Epithelial cell of prostate (primary cell): ENCODE measurements at places on chromosomes 4 and X.

- peak; percentile 40 for DNase-seq
Measured at GRCh38 chr4:182555997-182556418, 312.8 kb downstream of the TENM3 start.

- no peak for DNase-seq
Measured at GRCh38 chrX:72635930-72636329, 63.3 kb upstream of the HDAC8 start.

GRCh38 chrX:110146521-110146920, 143.6 kb downstream of the TMEM164 start:
- no peak for DNase-seq

- no peak for DNase-seq
Measured at GRCh38 chr4:114385195-114385985, 213.2 kb upstream of the UGT8 start.

DNA sequence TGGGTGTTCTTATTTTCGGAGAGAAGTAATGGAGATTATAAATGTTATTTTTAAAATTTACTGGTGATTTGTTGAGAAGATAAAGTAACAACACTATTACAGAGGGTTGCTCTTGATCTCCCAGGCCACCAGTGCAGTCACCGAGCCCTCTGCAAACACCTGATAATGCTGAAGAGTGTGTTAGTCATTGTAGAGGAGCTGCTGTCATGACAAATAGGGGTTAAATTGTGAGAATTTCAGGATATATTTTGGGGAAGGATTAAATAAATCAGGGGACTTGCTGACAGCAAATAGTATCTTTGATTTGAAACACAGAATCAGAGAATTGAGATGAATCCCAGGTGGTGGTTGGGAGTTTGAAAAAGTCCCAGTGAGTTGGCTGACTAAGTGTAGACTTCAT, 16.7 kb upstream of the HAND2 start:
- DNase-seq, result no peak

- no peak for DNase-seq
Measured at GRCh38 chr4:1126506-1126905, 13.1 kb upstream of the RNF212 start.

GRCh38 chrX:103878466-103879122, 46.5 kb upstream of the RAB9B start:
- DNase-seq, result peak; percentile 12

DNA sequence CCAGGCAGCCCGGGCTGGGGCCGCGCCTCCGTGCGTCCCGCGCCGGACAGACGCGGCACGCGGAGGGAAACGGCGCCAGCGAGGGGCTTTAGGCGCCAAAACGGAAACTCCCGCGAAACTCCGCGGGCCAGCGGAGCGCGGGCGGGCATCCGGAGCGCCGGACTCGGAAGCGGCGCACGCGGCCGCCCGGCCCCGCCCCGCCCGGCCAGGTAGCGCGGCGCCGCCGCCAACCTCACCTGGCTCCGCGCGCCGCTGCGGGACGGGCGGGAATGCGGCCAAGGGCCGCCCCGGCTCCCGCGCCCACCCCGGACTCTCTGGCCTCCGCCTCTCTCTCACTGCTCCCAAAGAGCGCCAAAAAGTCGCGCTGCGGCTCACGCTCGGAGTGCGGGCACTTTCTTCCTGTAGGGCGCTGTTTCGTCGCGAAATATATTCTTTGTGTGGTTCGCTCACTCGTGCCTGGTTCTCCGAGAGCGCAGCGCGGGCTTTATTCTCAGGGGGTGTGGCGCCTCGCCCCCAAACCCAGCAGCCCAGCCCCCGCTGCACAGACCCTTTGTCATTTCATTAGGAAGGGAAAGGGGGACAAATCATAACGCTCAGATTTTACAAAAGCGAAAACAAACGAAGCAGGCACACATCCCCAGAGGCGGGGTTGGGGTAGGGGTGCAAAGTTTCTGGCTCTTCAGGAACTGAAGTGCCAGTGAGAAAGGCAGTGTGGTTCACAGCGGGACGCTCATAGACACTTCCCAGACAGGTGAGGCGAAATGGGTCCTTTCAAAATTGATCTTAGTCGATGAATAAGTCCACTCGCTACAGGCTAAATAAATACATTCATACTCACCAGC, 961 bp upstream of the MBNL3 start:
- DNase-seq, result no peak

GRCh38 chr4:110849461-110849860, 226.6 kb upstream of the PITX2 start:
- no peak for DNase-seq

DNA sequence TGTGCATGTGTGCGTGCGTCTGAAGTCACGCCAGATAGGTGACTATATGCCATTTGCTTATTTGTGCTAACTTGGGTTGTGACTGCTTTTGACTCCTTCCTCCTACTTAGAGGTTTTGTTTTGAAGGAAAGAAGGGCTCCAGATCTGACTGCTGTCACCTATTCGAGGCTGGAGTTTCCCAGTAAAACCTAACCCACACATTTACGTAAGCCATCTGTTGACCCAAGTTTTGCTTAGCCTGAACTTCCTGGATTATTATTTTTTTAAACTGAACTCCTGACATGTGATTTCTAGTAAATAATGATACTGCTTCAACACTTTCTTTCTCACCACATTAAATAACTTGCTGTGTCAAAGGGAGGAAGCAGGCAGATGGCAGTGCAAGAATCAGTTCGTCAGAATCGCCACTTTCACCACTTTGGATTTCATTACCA, 41.5 kb downstream of the DTHD1 start:
- DNase-seq, result no peak

GRCh38 chrX:72123471-72124185, 8.1 kb downstream of the RTL5 start:
- DNase-seq, result no peak

DNA sequence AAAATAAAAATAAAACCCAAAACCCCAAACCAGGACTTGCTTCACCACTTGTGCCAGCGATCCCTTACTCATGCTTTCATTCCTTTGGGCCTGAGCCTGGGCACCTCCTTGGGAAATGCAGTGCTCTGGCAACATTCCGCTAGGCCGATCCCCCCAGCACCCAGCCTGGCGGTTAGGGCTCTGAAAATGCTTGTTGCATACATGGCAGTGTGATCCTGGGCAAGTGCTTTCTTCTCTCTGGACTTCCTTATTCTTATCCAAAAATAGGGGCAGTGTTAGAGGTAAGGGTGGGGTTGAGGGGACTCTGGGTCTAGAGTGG, 4.6 kb downstream of the ZNF185 start:
- DNase-seq, result no peak

DNA sequence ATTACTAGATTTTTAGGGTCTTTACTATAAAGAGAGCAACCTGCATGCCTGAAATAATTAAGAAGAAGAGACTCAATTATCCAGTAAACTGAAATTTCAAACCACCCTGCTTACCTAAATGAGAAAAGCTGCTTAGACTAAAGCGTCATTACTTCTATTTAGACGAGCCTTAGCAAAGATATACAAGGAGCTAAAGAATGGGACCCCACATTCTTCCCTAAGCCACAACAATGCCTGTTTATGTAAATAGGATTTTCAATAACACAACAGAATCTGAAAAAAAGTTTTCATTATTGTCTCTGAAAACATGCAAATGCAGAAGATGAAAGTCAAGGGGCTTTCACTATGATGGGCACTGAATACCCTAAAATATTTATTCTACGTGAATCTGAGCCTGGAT, 16.2 kb downstream of the GPC3 start:
- DNase-seq, result no peak

DNA sequence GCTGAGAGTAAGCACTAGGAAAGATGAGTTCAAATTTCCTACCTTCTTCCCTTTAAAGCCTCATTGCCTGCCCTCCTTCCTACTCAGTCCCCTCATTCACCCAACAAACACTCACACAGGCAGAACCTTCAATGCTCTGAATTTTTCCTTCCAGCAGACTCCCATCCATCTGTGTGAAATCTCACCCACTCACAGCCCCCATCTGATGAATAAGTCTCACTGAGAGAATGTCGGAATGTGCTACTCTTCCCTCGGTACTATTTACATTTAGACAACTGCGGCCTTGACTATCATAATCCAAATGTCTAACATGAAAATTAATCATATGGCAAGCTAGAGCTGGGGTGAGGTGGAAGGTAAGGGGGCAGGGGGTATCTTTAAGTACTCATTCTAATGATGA, 19.4 kb downstream of the CLDN2 start:
- no peak for DNase-seq

- DNase-seq, result no peak
Measured at GRCh38 chr4:130043732-130044160, 947.8 kb downstream of the C4orf33 start.

- DNase-seq, result no peak
Measured at GRCh38 chr4:16914208-16914607, 15.8 kb upstream of the LDB2 start.

DNA sequence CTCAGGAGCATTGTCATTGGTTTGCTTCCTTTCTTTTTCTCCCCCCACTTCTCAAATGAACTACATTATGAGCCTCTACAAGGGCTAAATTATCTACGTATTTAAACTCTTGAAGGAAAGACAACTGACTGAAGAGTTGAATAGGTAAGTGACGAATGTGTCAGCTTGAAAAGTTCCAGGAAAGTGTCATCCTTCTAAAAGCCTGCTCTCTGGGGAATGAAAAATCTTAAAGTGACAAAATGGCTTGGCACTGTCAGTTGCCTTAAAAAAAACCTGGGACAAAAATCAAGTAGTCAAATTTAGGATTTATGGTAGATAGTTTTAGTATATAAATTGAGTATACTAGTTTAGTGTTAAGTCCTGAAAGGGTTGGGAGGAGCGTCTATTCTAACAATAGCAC, 173.9 kb upstream of the NDP start:
- DNase-seq, result no peak

- DNase-seq, result no peak
Measured at GRCh38 chr4:76377481-76377901, 43.5 kb downstream of the CCDC158 start.

GRCh38 chr4:2011583-2011982, 2.8 kb upstream of the NELFA start:
- DNase-seq, result no peak

- no peak for DNase-seq
Measured at GRCh38 chr4:47432749-47433148, 30.8 kb downstream of the COMMD8 start.

DNA sequence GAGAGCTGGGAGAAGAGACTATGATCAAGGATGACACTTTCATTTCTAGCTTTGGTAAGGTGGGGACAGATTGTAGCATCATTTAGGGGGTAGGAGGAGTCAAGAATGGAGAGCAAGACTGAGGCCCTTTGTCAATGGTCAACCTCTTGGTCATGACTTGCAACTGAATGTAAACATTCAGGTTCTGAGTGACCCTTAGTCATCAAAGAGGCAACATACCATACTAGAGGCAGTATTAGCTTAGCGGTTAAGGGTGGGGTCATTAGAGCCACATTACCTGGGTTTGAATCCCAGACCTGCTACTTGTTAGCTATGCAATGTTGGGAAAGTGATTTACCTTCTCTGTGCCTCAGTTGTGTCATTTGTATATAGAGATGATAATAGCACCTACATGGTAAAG, 76.5 kb downstream of the MED28 start:
- DNase-seq, result peak; percentile 16

- DNase-seq, result no peak
Measured at GRCh38 chrX:56763556-56764152, 34.6 kb downstream of the NBDY start.

DNA sequence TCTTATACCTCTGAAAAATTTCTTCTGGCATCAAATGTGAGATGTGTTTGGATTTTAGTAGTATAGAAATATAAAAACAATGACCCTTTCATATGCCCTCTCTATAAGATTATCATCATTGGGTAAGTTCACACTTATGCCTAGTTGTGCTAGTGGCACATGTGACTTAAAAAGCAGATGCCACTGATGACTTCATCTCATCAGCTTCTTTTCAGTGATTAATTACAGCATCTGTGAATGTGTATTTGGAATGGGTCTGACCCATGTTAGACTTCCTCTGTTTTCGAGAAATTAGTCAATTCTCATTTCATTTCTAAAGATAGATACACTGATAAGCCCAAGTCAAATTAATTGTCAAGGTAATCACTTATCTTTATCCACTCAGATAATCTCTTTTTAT, 698.7 kb downstream of the GABRG1 start:
- no peak for DNase-seq

DNA sequence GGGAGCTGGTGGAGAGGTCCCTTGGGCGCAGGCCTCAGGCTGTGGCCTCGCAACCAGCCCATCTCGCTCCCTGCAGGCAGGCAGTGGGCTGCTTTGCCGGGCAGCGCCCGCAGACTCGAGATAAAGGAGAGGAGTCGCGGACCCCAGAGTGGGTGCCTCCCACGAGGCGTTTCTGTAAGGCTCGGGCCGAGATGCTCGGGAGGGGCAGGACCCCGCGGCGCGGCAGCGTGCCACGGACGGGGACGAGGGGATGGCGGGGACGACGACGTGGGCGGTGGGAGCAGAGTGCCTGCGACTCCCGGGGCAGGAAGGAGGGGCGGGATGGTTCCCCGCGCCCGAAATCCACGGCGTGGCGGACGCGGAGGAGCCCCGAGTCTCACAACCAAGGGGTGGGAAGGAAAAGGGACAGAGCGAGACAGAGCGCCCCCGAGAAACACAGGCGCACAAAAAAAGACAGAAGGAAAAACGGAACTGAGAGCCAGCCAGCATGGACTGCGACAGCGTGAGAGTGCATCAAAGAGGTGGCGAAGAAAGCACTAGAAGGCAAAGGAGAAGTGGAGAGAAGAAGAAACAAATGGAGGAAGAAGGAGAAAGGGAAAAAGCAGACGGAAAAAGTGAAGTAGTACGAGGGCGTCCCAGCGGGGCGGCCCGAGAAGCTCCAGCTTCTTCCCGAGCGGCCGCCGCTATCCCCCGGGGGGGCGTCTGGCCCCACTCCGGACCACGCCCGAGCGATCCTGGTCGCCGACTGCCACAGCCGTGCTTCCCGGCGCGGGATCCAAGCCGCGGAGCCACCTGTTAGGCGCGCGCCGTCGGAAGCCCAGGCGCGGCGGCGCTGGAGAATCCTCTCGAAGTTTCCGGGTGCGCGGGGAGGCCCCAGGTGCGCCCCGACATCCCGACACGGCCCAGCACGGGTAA, 1.5 kb downstream of the BEND4 start:
- DNase-seq, result no peak

DNA sequence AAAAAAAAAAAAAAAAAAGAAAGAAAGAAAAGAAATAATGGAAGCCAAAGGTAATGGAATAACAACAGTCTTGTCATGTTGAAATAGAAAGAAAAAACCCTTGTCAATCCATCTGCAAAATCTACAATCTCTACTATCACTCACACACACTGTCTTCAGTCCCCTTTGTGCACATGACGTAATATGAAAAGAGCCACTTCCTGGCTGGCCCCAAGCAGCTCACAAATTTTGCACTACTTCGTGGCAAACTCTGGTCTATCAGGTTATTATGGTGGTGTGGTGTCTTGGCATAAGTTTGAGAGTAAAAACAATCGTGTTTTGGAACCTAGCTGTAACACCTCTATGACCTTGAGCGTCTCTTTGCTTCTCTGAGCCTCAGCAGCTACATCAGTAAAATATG, 8.3 kb upstream of the AFAP1 start:
- DNase-seq, result no peak

- DNase-seq, result no peak
Measured at GRCh38 chr4:122017296-122017695, 65.4 kb upstream of the TRPC3 start.

- DNase-seq, result no peak
Measured at GRCh38 chr4:11843927-11844326, 415.2 kb upstream of the HS3ST1 start.

- DNase-seq, result no peak
Measured at GRCh38 chr4:128275346-128275745, 12.3 kb downstream of the PGRMC2 start.
